Stimulated activated CD4-positive, alpha-beta T cell treated with anti-CD3 and anti-CD28 coated beads, Interleukin-4, amount 100 ng/mL, for 1 hour (primary cell): ENCODE measurements at places on chromosomes 11 and 22.

- no peak for DNase-seq
Observed at GRCh38 chr11:2804189-2804588, 81.4 kb downstream of the CDKN1C start.

GRCh38 chr11:93850594-93851018 is at the start of gene VSTM5:
TSS of gene VSTM5 (minus strand) at chr11:93850618. CDS start at chr11:93850502, 116 bp downstream.
- no peak for DNase-seq

DNA sequence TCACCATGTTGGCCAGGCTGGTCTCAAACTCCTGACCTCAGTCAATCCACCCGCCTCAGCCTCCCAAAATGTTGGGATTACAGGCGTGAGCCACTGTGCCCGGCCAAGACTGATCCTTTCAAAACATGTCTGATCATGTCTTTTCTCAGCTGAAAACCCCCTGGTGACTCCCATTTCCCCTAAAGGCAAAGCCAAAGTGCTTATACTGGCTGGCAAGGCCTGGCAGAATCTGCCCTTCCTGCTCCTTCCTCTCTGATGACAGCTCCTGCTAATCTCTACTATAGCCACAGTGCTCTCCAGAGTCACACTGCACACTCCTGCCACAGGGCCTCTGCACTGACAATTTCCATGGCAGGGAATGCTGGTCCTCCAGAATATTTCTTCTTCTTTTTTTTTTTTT is 2.6 kb upstream of the MCHR1 start:
- no peak for DNase-seq

GRCh38 chr11:33525789-33526188 is 174.8 kb downstream of the C11orf91 start:
- DNase-seq = no peak

- no peak for DNase-seq
Observed at GRCh38 chr22:25403811-25404471, 160.5 kb upstream of the GRK3 start.

DNA sequence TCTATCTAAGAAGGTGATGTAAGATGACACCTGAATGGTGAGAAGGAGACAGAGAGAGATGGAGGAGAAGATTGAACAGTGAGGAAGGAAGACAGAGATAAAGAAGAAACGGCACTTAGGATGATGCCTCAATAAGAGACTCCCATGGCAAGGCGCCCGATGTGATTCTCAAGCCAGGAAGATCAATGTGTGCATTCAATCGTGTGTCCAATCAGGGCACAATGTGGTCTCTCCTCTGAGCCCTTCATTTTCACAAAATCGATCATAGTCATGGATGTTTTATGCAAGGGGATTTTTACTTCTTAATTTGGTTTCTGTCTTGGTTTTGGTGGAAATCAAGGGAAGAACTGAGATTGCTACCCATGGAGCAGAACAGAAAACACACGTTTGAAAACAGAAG is 19.9 kb upstream of the TMPRSS13 start:
- no peak for DNase-seq
